Ecto neural progenitor cell (in vitro differentiated cells): ENCODE measurements at places on chromosomes 1 and 21.

- DNase-seq = no peak
Measured at GRCh38 chr1:225479341-225479740, 51.5 kb upstream of the LBR start.

- peak; percentile 90 for DNase-seq
Measured at GRCh38 chr1:184664042-184664660, 90.5 kb downstream of the EDEM3 start.

DNA sequence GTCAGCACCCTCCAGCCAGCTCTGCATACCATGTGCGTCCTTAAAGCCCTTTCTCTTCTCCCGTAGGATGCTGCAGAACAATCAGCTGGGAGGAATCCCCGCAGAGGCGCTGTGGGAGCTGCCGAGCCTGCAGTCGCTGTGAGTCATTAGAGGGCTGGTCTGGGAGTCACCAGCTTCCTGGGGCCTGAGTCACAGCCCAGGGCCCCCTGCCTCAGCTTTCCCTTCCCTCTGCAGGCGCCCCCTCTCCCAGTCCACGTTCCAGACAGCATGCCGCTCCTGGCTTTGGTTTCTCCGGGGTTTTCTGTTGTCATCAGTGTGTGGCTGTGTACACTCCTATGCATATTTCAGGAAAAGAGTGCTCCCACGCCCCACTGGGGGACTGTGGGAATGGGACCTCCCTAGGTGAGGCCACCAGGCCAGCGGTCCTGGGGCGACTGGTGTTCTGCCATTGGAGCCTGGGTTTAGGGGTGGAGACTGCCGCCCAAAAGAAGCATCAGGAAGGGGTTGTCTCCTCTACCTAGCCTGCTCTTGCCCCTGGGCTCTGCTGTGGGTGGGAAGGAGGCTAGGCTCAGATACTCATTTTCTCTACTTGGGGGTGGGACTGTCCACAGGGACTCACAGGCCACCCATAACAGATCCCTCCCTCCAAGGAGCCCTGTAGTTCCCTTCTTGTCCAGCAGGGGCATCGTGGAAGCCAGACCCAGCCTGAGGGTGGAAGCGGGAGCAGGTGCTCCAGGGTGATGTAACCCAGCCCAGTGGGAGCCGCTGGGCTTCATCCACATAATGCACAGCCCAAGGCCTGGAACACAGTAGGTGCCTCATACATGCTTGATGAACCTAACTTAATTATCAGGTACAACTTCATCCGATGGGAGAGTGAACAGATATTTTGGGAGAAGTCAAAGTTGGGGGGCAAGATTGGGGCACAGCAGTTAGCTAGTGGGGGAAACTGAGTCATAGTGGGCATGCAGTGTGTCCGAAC is 42.5 kb downstream of the LGR6 start:
- peak; percentile 83 for DNase-seq

GRCh38 chr1:995665-996633 is 3.9 kb downstream of the HES4 start:
- DNase-seq = peak; percentile 53

DNA sequence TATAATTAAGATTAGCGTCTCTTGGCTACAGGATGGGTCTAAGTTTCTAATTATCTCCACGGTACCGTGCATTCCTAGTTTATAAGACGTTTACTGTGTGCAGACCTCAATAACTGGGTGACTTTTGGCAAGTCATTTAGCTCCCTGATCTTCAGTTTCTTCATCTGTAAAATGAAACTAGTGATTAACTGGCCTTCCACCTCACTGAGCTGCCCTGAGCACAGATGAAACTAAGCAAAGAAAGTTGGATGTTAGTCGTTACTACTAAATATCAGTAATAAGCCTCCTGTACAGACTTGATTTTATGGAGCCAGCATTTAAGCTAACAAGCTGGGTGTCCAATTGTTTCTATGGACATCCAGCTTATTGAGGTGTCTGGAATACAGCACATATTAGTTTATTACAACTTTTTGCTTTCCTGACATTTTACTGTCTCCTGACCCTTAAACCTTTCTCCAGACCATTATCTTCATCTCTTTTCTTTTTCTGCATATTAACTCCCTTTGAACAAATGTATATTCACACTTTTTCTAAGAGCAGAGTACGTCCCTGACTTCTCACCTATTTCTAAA is 1.1 kb downstream of the CR2 start:
- no peak for DNase-seq

DNA sequence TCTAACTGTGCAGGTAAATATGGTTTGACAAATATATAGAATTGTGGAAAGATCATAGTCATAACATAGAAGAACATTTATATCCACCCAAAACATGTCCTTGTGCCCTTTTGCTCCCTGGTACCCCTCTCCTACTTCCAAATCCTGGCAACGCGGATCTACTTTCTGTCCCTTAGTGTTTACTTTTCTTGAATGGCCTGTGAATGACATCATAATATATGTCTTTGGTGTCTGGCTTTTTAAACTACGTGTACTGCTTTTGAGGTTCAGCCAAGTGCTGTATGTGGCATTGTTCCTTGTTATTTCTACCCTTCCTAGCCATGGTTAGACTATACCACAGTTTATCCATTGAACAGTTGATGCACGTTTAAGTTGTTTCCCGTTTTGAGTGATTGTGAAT is 155.6 kb downstream of the SDCCAG8 start:
- no peak for DNase-seq

GRCh38 chr1:203686091-203686632 is 59.5 kb downstream of the ATP2B4 start:
- no peak for DNase-seq

GRCh38 chr1:49677706-49678105 is 346.0 kb downstream of the AGBL4 start:
- DNase-seq = no peak

GRCh38 chr1:5410652-5411051 is 581.6 kb downstream of the NPHP4 start:
- DNase-seq = no peak

- DNase-seq = no peak
Measured at GRCh38 chr1:219432191-219432606, 180.7 kb downstream of the ZC3H11B start.

GRCh38 chr1:161473348-161473747 is 31.9 kb upstream of the FCGR2A start:
- peak; percentile 55 for DNase-seq

GRCh38 chr21:44865561-44866280 is 7.8 kb downstream of the PTTG1IP start:
- no peak for DNase-seq

DNA sequence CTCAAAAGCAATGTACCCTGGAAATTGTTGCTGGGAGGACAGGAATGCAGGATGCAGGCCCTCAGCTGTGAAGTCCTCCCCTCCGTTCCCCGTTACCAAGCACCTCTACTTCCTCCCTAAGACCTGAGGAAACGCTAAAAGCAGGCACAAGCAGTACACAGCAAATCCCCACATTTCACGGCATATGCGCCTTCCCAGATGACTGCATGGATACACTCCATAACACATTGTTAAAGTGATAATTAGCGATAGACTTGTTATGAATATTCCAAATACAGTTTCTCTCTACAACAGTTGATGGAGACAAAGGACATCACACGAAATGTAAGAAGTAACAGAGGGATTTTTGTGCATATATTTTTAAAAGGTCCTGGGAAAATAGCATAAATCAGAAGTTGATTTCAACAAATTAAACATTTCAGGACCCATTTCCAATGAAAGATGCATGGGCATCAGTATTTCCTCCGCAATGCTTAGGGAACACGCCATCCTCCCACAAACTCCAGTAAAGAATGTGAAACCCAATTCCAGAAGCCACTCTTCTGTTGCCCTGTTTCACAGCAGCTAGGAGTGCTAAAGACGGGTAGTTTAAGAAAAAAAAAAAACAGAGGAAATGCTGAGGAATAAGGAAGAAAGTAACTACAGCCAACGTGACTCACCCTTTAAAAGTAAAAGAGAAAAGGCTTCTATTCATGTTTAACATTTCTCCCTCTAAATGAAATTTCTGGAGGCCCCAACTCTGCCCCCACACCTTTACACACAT is 75.5 kb downstream of the HIVEP3 start:
- no peak for DNase-seq

DNA sequence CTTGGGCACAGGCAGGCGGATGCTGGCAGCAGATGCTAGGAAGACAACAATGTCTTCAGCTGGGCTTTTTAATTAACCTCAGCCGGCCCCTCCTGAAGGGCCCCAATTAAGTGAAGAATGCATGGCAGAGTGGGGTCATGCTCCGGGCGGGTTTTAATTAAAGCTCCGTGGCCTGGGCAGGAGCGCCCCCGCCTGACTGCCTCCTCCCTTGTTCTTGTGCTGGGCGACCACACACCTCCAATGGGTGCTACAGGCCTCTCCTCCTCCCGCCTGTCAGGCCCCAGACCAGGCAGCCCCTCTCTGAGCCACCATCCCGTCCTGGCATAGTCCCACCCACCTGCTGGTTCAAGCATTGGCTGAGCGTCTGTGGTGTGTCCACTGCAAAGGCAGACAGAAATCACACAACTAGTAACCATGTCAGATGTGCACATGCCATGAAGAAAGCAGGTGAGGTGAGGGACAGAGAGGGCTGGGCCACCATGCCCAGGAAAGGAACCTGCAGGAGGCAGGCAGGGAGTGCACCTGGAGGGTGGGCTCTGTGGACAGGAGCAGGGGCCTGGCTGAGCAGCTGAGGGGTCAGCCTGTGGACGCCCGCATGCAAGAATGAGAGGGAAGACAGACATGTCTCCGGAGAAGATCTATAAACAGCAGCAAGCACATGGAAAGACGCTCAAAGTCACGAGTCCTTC is 8.5 kb upstream of the ARF1 start:
- DNase-seq = peak; percentile 62

GRCh38 chr21:45006536-45007095 is 66.8 kb downstream of the SLX9 start:
- DNase-seq = no peak

DNA sequence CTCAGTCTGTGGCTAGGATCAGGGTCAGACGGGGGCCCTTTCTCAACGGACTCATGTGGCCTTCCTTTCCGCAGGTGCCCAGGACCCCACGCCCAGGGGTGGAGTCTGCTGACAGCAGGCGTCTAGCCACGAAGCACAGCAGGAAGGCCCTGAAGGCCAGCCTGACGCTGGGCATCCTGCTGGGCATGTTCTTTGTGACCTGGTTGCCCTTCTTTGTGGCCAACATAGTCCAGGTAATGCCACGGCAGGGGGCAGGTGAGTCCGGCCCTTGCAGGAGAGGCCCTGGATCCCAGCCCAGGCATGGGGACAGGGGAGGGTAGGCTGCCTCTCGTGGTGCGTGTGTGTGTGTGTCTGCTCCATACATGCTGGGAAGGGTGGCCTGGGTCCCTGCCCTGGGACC is 13.8 kb downstream of the HTR6 start:
- no peak for DNase-seq

- DNase-seq = no peak
Measured at GRCh38 chr1:173300061-173301044, 93.2 kb upstream of the TNFSF4 start.

DNA sequence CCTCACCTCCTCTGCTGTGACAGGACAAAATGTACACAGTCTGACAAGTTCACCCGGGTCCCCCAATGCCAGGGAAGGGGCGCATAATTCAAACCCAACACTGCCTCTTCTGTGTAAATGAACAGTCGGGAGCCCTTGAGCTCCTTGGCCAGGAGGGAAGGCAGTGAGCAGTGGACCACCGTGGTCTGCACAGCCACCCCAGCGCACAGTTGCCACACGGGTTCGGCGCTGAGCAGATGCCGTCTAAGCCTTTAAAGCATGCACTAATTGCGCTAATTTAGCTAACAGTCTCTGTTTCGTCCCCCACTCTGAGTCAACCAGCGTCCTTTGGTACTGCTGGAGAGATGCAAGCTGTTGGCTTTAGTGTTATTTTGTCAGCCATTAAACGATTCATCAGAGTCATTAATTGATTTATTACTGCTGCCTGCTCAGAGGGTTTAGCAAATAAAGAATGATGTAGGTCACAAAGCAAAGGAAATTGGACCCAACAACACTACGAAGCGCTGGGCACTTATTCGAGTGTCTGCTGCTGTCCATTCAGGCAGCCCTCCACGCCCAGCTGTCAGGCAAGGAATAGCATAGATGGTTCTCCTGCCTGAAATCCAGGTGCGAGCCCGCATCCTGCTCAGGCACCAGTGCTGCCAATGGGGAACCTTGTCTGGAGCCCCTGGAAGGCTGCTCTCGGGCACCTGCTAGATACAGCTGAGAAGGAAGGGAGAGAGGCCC is 91.5 kb downstream of the MRPL37 start:
- DNase-seq = no peak

GRCh38 chr1:90709535-90709934 is 7.6 kb downstream of the BARHL2 start:
- DNase-seq = no peak

GRCh38 chr1:54270543-54270942 is 70.6 kb downstream of the MRPL37 start:
- DNase-seq = no peak

DNA sequence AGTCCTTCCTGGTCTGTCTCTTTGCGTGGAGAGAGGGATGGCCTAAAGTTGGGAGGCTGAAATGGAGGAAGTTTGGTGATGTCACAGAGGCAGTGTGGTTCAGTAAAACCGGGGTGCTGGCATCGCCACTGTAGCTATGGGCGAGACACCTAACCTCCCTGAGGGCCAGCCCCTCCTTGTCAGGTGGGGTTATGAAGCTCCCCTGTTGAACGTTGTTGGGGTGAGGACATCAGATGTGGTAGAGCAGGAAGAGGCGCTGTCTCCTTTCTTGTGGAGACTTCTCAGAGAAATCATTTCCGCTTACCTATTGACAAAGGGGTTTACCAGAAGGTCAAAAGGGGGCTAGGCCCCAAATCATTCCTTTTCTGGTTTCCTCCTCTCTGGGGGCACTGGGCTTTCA is 294.7 kb downstream of the SIPA1L2 start:
- no peak for DNase-seq

- DNase-seq = no peak
Measured at GRCh38 chr1:22754824-22755223, 44.2 kb downstream of the EPHB2 start.

DNA sequence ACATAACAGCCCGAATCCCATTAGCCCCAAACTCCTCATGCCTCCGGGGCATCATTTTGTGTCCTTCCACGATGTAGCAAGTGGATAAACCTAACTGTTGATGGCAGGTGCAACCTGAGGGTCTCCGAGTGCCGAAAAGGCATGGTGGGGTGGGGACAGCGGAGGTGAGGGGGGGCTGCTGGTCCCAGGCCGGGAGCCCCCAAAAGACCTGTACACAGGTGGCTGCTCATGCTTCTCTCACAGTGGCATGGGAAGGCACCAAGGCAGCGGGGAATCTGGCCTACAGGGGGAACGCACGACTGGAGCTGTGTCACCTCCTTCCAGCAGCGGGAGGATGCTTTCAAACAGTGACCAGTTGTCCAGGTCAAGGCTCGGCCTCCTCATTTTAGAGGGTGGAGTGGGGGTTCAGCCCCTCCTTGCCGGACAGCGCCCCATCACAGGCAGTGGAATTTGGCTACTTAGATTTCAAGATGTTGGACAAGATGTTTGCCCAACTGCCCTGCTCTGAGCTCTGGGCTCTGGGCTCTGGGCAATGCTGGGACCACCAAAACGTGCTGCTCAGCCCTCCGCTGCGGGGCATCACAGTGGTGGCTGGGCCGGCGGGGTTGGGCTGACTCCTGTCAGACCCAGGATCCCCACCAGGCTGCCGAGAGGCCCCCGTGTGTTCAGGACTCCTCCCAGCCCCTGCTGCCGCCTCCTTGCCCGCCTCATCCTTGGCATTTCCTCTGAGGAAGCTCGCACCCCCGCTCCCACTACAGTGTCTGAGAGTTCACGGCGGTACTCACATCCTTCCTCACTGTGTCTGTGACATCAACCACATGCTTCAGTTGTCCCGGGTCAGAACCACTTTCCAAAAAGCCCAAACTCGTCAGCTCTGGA is 7.6 kb downstream of the DNMT3L start:
- peak; percentile 38 for DNase-seq

- no peak for DNase-seq
Measured at GRCh38 chr1:44945967-44946366, 40.4 kb downstream of the EIF2B3 start.
